ENCODE measurements at places on chromosomes 6 and 20. TPM values are rescaled to one million over a fixed set of nuclear protein-coding genes. Genes with fewer than 3 reads are reported as not detected.
A peak's percentile ranks its signal among the peaks of the same experiment; 100 is the strongest.

DNA sequence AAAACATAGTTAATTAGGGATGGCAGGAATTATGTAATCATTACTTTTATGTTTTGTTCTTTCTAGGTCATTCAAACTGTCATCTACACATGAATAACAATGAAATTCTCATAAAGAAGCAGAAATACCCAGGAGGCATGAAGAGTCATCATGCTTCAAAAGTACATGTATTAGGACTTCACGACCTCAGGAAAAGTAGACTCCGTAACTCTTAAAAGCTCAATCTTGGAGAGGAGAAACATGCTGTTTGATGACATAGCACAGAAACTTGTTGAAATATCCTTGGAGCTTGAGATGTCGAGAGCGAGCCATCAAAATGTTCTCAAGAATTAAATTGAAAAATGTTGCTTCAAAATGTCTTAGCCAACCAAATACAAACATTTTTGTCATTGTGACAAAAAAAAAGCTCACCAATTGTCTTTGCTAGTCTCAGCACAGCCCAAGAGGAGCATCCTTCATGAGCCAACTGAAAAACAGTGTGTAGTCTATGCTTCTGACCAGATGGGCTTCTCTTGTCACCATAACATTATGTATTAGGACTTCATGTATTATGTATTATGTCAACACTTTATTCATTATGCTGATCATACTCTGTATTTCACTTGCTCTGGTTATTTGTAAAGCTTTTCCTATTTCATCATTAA is 28.2 kb upstream of the ANKEF1 start:
- no peaks in the 10 kb centered on the region for H3K4me1 ChIP-seq
- no peak overlapping the region for H3K4me3 ChIP-seq
- no peaks in the 10 kb centered on the region for H3K36me3 ChIP-seq

DNA sequence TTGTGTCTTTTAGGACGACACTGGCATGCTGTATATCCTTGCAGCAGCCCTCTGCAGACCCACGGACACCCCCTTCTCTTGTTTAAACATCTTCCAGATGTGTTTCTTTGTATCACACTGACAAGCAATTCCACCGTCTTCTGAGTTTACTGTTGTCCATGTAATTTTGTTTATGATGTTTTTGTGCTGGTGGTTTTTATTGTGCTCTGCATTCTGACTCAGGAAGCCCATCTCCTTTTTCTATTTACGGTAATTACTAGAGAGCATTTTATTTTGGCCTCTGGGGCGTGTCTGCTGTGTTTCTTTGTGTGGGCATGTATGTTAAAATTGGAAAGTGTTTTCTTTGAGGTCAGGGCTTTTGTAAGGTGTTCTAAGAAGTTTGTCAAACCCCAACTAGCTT is 111.9 kb downstream of the JARID2 start:
- H3K27ac ChIP-seq = no peak overlapping the region
- H3K4me3 ChIP-seq = no peak overlapping the region
- H3K27me3 ChIP-seq = no peaks in the 10 kb centered on the region
- no peaks in the 10 kb centered on the region for H3K36me3 ChIP-seq
- no peak for DNase-seq

- no peak for DNase-seq
- no peaks in the 10 kb centered on the region for H3K36me3 ChIP-seq
- no peaks in the 10 kb centered on the region for H3K27me3 ChIP-seq
- H3K4me1 ChIP-seq = no peaks in the 10 kb centered on the region
- H3K4me3 ChIP-seq = no peak overlapping the region
- H3K27ac ChIP-seq = no peak overlapping the region
Measured at GRCh38 chr6:152054441-152054840, 247.0 kb downstream of the ESR1 start.

DNA sequence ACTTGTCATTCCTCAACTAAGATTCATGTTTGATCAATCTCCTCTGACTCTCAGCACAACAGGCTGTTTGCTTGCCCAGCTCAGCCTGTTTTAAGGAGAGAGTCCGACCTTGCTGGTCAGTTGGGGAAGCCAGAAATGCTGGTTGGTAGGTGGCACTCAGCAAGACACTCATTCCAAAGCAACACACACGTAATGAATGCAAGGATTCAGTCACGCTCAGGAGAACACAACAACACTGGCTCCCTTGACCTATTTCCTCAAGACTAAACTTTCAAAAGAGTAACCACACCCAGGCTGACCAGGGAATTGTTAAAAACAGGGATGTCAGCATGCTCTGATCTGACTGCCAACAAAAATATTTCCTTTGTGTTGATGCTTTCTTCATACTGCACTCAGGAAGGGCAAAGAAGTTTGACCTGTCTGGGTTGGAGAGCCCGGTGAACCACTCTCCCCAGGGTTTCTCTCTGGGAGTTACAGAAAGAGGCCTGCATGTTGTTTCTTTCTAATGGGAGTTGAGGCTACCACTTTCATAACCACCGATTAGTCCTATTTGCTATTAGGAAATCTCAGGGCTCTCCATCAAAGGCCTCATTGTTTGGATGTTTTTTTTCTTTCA is 25.6 kb upstream of the PREP start:
- no peaks in the 10 kb centered on the region for H3K27me3 ChIP-seq
- no peaks in the 10 kb centered on the region for H3K4me1 ChIP-seq
- no peak overlapping the region for H3K27ac ChIP-seq
- no peaks in the 10 kb centered on the region for H3K36me3 ChIP-seq
- DNase-seq = no peak
- no peak overlapping the region for H3K4me3 ChIP-seq

DNA sequence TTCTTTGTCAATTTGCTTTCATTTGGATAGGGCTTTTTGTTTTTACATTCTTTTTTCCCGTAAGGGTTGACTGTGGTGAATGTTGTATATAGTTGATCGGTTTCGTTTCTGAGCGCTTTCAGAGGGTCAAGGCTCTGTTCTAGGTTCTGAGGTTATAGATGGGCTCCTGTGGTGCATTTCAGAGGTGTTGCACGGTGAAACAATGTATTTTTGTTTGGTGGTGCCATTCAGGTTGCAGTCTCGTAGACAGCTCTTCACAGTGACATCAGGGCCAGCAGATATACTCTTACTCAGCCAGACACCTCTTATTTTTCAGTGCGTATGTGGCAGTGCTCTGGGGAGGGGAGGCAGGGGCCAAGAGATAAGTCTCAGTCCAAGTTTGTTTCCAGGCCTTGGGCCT is 72.1 kb downstream of the SNAP91 start:
- no peak for DNase-seq
- H3K27me3 ChIP-seq = no peaks in the 10 kb centered on the region
- no peak overlapping the region for H3K27ac ChIP-seq
- H3K4me1 ChIP-seq = no peaks in the 10 kb centered on the region
- no peaks in the 10 kb centered on the region for H3K36me3 ChIP-seq
- H3K4me3 ChIP-seq = no peak overlapping the region

DNA sequence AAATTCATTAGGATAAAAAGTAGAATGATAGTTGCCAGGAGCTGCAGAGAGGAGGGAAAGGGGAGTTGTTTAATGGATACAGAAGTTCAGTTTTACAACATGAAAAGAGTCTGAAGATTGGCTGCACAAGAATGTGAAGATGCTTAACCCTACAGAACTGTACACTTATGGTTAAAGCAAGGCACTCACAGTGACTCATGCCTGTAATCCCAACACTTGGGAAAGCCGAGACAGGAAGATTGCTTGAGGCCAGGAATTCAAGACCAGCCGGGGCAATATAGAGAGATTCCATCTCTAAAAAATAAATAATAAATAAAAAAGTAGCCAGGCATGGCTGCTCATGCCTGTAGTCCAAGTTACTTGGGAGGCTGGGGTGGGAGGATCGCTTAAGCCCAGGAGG is 174.0 kb downstream of the TASP1 start:
- H3K36me3 ChIP-seq = no peaks in the 10 kb centered on the region
- H3K27ac ChIP-seq = no peak overlapping the region
- no peak for DNase-seq
- no peaks in the 10 kb centered on the region for H3K27me3 ChIP-seq

DNA sequence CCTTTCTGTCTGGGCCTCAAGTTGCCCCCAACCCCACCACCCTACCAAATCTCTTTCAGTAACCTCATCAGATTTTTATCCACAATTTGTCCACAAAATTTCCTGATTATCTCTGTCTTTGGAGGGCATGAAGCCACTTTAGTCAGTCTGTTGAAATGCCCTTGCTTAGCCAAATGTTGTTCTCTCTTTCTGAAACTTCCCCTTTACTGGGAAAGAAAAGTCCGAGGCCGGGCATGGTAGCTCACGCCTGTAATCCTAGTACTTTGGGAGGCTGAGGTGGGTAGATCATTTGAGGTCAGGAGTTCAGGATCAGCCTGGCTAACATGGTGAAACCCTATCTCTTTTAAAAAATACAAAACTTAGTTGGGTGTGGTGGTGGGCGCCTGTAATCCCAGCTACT is 33.8 kb downstream of the TOMM6 start:
- no peak overlapping the region for H3K4me3 ChIP-seq
- no peaks in the 10 kb centered on the region for H3K4me1 ChIP-seq
- DNase-seq = no peak

DNA sequence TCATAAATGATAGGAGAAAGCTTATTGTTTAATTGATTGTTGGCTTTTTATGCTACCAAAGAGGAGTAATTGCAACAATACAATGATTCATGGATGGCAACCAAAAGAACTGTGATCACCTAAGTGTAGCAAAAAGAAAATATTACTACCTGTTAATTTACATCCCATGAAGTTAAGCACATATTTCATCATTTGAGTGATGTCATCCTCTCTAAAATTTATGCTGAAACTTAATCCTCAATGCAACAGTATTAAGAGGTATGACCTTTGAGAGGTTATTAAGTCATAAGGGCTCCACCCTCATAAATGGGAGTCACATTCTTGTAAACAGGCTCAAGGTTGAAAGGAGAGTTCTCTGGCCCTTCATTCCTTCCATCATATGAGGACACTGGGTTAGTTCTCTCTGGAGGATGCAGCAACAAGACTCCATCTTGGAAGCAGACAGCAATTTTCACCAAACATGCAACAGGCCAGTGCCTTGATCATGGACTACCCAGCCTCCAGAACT is 190.6 kb upstream of the GRIK2 start:
- H3K36me3 ChIP-seq = no peaks in the 10 kb centered on the region
- DNase-seq = no peak
- H3K27ac ChIP-seq = no peak overlapping the region
- H3K27me3 ChIP-seq = no peaks in the 10 kb centered on the region

DNA sequence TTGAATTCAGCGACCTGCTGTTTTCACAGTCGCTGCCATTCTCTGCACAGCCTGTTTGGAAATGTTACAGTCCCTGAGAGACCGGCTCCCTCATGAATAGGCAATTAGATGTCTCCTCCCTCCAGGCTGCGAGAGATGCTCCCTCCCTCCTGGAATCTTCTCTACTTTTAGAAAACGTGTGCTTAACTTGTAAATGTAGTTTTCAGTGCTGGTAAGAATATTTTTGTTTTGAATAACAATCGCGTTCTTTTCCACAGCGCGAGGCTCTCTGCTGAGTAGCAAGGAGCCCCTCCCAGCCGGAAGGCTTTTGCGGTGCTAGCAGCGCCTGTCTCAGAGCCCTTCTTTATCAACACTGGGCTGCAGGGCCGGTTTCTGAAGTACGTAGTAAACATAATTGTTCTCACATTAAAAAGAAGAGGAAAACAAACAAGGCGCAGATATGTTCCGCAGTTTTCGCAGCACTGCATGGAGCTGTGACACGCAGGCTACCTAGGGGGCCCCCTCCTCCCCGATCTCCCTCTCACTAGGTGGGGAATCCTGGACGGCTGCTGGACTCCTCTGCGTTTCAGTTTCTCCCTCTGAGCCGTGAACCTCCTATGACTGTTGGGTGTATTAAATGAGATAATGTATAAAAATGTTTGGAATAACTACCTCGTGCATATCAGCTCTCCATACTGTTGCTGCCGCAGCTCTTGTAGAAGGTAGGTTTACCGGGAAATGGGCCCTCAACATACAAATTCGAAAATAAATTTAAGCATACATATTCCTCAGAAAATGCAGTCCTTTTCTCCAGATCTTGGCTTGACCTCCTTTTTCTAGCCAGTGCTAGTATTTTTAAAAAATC is 79.0 kb upstream of the SPACA1 start:
- no peak for DNase-seq
- peaks cover 12% of the 10 kb centered on the region for H3K27me3 ChIP-seq
- H3K4me1 ChIP-seq = no peaks in the 10 kb centered on the region
- peak overlapping the region; percentile 23 for H3K4me3 ChIP-seq
- H3K36me3 ChIP-seq = no peaks in the 10 kb centered on the region

DNA sequence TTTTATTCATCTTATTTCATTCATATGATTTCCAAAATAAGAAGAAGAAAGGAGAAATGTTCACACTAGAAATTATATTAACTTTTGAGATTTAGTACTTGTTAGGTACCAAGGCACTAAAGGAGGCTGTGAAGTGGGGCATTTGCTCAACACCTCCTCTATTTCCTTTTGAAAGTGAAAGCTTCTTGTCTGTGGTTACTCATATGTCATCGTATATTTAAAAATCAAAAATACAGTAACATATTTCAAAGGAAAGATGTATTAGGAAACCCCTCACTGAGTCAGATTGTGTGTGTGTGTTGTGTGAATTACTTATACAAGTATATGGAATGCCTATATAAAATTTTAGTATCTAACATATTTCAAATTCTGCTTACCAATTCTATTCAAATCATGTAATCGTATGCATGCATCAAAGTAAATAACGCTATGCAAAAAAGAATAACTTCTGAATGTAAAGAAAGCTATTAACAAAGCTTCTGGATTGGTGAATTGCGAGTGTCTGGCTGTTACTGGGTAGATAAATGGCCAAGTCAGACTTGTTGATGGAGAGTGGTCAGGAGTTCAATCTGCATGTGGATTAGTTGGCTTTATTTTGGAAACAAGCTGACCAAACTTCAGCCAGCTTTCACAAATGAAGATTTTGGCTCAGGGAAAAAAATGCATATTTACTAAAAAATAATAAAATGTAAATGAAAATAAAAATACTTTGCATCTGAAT is 70.9 kb downstream of the PACRG start:
- no peaks in the 10 kb centered on the region for H3K27me3 ChIP-seq
- no peaks in the 10 kb centered on the region for H3K36me3 ChIP-seq
- no peak overlapping the region for H3K27ac ChIP-seq
- no peaks in the 10 kb centered on the region for H3K4me1 ChIP-seq
- no peak for DNase-seq

DNA sequence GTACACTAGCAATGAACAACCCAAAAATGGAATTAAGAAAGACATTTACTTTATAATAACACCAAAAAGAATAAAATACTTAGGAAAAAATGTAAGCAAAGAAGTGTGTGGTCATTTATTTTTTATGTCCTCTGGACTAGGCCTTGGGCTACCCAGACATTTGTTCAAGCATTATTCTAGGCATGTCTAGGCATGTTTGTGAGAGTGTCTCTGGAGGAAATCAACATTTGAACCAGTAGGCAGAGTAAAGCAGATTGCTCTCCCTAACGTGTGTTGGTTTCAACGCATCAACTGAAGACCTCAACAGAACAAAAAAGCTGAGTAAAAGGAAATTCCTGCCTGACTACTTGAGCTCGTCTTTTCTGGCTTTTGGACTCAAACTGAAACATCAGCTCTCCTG is 84.5 kb downstream of the ANKEF1 start:
- no peaks in the 10 kb centered on the region for H3K27me3 ChIP-seq
- H3K4me3 ChIP-seq = no peak overlapping the region
- H3K36me3 ChIP-seq = no peaks in the 10 kb centered on the region
- no peaks in the 10 kb centered on the region for H3K4me1 ChIP-seq

- no peaks in the 10 kb centered on the region for H3K27me3 ChIP-seq
- no peaks in the 10 kb centered on the region for H3K36me3 ChIP-seq
- H3K27ac ChIP-seq = no peak overlapping the region
- no peak overlapping the region for H3K4me3 ChIP-seq
- H3K4me1 ChIP-seq = no peaks in the 10 kb centered on the region
- DNase-seq = no peak
Measured at GRCh38 chr20:51750770-51751388, 17.3 kb downstream of the ATP9A start.

GRCh38 chr6:4280707-4281106 is 145.3 kb upstream of the ECI2 start:
- H3K36me3 ChIP-seq = no peaks in the 10 kb centered on the region
- H3K27me3 ChIP-seq = no peaks in the 10 kb centered on the region
- DNase-seq = no peak
- no peak overlapping the region for H3K4me3 ChIP-seq

The RGS17 gene
- 0.49 TPM for polyA plus RNA-seq

Measured in CD8-positive, alpha-beta memory T cell (primary cell).